ENCODE measurements at places on chromosomes 4 and X.

DNA sequence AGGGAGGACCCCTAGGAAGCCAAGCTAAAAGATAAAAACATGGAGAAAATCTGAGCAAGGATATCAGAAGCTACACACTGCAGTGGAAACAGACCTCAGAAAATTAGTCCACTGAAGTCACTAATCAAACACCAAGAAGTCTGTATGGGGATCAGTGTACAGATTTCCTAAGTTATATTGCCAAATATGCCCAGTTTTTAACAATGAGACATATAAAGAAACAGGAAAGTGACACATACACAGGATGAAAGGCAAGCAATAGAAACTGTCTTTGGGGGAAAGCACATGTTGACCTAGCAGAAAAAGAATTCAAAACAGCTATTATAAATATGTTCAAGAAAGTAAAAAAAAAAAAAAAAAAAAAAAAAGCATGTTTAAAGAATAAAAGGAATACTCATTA lies 153.7 kb downstream of the PPP4R3C start:
- DNase-seq, result no peak

GRCh38 chr4:121758925-121759568 lies 5.9 kb downstream of the SMIM43 start:
- DNase-seq, result no peak

GRCh38 chr4:2045518-2045951 lies 13.6 kb upstream of the NAT8L start:
- no peak for DNase-seq

- DNase-seq, result no peak
Measured at GRCh38 chr4:144711700-144712456, 65.9 kb downstream of the HHIP start.

GRCh38 chrX:115214151-115214550 lies 19.7 kb downstream of the LRCH2 start:
- DNase-seq, result no peak

GRCh38 chrX:42131856-42132255 lies 208.5 kb upstream of the CASK start:
- no peak for DNase-seq

DNA sequence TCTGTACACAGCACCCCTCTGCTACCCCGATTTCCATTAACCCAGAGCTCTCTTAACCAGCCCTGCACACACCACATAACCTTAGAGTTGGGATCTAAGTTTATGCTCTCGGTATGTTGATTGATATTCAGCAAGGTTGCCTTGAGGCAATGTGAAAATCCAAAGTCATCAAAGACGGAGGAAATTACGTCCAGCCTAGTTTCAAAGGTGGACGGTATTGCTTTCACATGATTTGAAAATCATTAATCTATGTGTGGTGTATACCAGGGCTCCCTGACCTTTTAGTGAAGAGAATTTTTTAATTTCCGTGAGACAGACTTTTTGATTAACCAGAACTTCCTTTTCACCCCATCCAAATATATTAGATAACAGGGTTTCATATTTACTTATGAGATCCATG lies 272.5 kb upstream of the LCORL start:
- no peak for DNase-seq

GRCh38 chr4:78057135-78057599 lies at the start of gene FRAS1:
Gene FRAS1, plus strand, starts transcription at chr4:78057323. Its CDS starts 687 bp downstream, at chr4:78058010.
- DNase-seq, result no peak

DNA sequence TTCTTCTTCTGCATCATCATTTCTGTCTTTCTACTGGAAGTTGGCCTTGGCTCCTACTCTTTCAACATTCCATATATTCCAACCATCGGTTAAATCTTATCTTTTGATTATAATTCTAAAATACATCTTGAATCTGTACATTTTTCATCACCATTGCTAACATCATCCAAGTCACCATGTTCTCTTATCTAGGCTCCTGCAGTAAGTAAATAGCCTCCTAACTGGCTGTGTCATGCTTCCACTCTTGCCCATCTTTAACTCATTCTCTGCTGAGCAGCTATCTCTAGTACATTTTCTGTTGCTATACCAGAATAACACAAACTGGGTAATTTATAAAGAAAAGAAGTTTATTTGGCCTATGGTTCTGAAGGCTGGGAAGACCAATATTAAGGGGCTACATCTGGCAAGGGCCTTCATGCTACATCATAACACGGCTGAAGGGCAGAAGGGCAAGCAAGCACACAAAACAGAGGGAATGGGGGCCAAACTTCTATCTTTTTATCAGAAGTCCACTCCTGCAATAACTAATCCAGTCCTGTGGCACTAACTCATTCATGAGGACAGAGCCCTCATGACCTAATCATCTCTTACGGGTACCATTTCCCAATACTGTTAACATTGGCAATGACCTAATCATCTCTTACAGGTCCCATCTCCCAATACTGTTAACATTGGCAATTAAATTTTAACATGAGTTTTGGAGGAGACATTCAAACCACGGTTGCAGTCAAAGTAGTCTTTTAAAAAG lies 72.2 kb downstream of the ENOX2 start:
- no peak for DNase-seq

DNA sequence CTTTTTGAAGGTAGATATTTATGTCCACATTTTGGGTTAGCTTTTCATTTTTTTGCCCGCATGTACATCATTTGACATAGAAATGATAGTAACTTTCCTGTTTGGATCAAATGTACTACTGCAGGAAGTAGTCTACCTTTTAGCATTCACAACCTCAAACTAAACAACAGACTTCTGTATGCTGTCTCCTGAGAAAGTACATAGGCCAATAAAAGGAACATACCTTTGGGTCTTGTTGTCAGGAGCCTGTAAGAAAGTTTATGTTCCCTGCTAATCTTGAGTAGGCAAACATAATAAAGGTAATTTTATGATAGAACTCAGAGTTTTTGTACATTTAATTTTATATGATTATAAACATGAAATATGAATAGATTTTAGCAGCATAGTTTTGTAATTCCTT lies 54.2 kb downstream of the STAG2 start:
- DNase-seq, result no peak

GRCh38 chr4:147453561-147454141 lies 27.2 kb upstream of the EDNRA start:
- DNase-seq, result no peak

DNA sequence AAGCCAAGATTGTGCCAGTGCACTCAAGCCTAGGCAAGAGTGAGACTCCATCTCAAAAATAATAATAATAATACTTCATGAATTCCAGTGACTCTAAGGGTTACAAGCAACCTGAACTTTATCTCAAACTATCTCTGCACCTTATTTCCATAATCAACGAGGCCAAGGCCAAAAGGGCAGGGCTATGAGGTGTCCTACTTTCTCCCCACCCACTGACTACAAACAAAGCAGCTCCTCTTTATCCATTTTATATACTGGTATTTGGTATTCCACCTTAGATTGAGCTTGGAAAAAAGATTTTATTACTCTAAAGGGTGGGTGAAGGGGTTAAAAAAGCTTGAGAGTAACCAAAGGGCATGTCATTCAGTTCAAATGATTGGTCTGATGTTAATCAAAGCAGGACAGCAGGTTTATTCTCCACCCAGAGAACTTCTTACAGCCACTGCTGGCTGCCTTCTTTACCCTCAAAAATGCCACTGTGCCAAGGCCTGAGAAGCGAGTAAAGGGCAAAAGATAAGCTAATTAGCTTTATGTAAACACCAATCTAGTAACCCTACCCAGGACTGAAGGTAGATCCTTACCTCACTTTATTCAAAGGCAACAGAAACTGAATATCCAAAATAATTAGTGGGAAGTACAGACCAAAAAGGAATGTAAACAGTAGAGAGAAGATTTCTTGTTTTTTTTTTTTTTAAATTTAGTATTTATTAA lies 28.2 kb downstream of the APOO start:
- no peak for DNase-seq

DNA sequence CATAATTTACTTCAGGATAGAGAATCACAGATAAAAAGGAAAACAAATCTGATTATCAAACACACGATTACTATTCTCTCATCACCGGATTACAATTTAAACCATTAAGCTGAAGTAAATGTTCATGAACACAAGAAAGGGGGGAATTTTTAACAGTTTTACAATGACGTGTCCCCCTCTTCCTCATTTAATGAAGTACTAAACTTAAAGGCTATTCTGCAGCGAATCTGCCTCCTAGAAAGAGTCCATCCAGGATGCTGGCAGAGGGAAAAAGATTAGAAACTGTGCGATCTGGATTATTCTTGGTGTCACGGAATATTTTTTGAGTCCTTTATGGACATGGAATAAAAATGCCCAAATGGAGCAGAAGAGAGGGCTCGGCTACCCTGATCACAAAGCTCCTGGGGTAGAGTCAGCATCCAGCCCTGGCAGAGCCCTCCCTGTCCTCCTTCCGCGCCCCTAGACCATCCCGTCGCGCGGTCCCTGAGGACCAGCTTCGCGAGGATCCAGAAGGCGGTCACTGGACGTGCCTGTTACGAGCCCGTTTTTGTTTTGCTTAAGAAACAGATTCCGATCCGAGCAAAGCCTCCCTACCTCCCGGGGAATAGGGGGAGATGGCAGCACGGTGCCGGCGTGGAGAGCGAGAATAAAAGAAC lies 1.2 kb downstream of the ELF2 start:
- DNase-seq, result no peak

GRCh38 chrX:67288156-67288555 lies 255.7 kb upstream of the AR start:
- DNase-seq, result no peak

DNA sequence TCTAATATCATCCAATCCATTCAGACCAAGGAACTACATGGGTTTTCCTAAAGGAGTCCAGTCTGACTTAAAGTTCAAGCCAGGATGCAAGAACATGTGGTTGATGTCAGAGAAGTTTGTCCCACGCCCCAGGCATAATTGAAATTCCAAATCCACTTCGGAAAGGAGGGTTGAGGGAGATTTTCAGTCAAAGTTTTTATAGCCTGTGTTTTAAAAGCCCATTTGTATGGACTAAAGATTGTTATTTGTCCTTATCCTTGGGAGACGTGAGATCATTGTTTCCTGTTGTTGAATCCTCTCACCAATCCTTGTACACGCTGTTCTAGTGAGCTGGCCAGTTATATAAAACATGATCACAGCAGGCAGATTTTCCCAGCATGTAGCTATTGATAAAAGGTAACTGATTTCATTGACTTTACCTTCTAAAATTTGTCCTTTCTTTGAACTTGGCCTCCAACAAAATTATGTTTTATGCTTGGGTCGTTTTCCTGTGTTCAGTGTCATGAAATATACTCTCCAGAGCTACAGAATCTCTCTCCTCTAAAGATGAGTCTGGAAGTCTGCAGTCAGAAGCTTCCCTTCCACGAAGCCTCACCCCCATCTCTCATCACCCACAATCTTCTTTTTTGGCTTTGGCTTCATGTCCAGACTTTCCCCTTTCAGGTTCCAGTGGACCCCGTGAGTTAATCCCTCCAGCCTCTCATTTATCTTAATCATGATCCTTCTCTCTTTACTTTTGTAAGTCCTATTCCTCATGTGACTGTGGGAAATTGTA lies 92.9 kb downstream of the ATP10D start:
- DNase-seq, result no peak

DNA sequence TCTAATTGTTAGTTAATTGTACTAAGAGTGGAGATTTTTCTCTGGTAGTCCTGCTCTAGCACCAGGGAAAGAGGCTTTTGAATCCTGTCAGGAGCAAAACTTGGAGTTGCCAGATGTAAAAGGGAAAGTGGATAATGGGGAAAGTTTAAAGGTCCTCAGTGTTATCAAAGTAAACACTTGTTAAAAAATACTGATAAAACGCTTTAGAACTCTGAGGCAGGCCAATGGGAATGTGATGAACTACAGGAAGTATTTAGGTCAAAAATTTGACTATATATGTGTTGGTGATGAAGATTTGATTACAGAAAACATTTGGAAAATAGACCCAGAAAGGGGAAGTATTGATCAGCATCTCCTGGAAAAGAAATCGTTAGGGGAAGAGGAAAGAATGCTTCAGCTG lies 32.8 kb downstream of the SERPINA7 start:
- DNase-seq, result no peak

GRCh38 chr4:146175541-146176453 lies at the start of gene LSM6:
Gene LSM6, plus strand, starts transcription at chr4:146175718. Its CDS starts 7,204 bp downstream, at chr4:146182922.
- peak; percentile 53 for DNase-seq

GRCh38 chr4:8912506-8912905 lies 40.9 kb upstream of the HMX1 start:
- DNase-seq, result no peak

DNA sequence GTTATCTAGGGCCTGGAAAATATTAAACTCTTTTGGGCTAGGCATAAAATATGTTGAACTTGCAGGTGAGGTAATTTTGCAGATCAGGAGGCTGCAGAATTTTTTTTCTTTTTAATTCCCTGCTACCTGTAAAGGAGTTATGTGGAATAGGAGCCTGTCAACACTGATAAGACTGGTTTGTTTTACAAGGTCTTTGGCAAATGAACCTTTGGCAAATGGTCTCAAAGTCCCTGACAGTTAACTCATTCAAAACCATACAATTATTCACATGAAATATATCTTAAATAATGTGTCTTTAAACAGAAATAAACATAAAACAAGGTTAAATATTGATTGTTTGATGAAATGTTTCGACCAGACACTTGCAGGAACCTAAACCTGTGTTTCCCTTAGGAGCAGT lies 340.2 kb downstream of the GASK1B start:
- no peak for DNase-seq

GRCh38 chr4:3341760-3342159 lies 48.9 kb downstream of the RGS12 start:
- DNase-seq, result no peak

- no peak for DNase-seq
Measured at GRCh38 chr4:61293707-61294400, 93.7 kb downstream of the ADGRL3 start.

GRCh38 chr4:98444371-98444770 lies 183.2 kb downstream of the RAP1GDS1 start:
- no peak for DNase-seq

GRCh38 chr4:186823989-186824388 lies 100.3 kb upstream of the FAT1 start:
- DNase-seq, result no peak

DNA sequence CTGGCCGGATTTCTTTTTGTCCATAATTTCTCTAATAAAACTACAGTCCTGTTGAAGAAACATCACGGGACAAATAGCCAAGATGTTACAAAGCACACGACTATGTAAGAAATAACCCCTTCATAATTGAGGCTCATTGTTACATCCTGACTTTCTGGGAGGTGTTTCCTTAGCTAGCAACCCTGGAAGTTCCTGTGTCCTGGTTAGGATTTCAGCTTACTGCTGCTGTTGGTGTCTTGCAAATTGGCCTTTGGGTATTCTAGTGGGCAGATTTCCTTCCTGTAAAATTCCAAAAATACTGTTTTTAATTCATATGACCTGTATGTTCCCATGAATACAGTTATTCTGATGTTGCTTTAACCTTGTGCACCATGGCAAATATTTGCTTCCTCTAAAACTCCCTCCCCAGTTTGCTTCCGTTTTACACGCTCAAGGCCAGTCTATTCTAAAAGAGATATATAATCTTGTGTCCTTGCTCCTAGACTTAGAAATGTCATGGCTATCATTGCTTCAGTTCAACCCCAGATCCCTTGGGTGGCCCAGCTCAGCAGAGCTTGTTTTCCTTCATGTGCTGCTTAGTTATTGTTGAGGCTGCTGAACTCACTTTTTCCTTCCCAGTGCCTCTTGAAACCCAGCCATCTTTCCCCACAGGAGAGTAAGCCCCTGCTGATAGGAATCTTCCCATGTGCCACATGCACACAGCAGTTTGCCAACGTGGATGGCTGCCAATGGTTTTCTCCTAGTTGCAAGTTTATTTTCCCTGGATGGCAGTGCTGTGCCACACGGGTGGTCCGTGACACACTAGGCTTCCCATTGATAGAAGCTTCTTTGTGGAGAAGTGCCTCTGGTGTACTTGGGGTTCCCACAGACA lies 75.8 kb downstream of the TSPAN7 start:
- no peak for DNase-seq

Measured in AG09309 (cell line).